ENCODE measurements at places on chromosomes 11 and 22.
A peak's percentile ranks its signal among the peaks of the same experiment; 100 is the strongest.

DNA sequence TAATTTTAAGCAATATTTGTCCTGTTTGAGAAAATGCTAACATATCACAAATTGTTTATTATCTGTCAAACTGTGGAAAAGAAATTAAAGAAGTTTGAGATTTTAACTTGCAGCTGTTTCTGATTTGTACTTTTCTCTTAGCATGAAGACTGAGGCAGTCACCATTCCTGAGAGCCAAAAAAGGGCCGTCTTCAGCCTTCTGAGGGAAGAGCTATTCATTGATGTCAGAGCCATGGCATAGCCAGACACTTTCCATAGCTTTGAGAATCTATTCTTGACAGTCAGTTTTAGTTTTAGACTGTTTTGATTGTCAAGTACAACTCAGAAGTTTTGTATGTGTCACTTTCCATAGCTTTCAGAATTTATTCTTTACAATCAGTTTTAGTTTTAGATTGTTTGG is 32.1 kb downstream of the YAP1 start:
- H3K4me1 ChIP-seq, result peaks cover 6% of the 10 kb centered on the region
- no peak for DNase-seq
- H3K27ac ChIP-seq, result no peak overlapping the region
- no peak overlapping the region for H3K4me3 ChIP-seq

- H3K4me3 ChIP-seq, result no peak overlapping the region
- no peaks in the 10 kb centered on the region for H3K27me3 ChIP-seq
- H3K27ac ChIP-seq, result no peak overlapping the region
- no peak for DNase-seq
These were observed 52.3 kb upstream of the BMAL1 start for GRCh38 chr11:13225038-13226001.

DNA sequence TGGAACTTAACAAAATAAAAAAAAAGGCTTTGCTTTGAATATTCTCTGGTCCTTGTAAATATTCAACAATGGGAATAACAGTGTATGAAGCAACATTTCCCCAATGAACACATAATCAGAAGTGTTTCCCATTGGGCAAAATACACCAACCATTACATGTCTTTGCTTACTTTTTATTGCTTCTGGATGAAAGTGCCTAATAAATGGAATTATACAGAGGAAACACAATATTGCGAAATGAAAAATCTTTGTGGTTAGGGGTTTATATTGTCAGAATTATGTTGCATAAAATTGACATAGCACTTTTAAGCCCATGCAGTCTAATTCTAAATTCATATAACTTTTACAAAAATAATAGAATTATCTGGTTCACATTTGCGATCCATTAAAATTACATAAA is 386.4 kb downstream of the DCDC1 start:
- no peaks in the 10 kb centered on the region for H3K27me3 ChIP-seq
- H3K27ac ChIP-seq, result no peak overlapping the region
- no peak for DNase-seq
- no peak overlapping the region for H3K4me3 ChIP-seq

DNA sequence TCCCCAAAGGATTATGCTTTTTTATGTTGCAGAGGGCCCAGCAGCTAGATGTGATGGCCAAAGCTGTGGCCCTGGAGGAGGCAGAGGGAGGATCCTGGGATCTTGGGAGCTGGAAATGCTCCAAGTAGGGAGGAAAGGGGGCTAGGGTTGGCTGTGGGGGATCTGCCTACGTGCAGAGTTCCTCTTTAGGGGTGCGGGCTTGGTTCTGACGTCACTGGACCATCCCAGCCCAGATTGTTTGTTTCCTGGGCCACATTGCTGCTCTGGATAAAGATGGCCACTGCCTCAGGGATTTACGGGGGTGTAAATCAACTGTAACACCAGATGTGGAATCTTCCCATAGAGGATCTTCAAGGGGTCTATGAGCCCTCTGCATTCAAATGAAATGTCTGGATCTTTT is 110.3 kb upstream of the SYT13 start:
- H3K4me3 ChIP-seq, result no peak overlapping the region

DNA sequence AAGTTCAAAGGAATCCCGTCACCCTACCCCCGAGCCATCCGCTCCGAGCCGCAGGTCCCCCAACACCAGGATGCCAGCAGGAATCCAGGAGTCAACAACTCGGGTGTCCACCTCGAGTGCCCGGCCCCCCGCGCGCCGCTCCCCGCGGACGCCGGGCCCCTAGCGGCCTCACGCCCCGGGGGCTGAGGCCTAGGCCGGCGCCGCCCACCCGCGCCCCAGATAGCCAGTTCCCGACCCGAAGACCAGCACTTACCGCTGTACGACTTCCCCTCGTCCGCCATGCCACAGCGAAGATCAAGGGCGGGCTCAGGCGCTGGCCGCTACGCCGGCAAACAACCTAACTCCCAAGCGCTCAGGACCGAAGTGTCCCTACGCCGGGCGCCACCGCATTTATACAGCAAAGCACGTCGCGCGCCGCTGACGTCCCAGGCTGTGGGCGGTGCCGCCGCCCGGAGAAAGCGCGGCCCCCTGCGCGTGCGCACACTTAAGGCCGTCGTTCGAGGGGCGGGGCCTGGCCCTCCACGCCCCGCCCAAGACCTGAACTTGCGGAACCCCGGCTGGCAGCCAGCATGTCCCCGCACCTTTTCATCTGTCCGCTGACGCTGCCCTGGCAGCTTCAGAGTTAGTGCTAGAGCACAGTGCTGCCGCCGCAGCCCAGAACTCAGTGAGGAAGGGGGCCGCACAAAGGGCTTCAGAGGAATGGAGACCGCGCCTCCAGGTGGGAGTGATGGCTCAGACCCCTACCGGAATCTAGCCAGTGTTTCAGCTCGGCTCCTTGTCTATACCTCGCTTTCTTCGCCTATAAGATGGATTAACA is at the start of gene NXF1:
Gene NXF1 (minus strand): TSS at position 365 of the 817 bp plus-strand sequence. CDS start 84 bp downstream, at position 281.
- peaks cover 2% of the 10 kb centered on the region for H3K4me1 ChIP-seq
- H3K4me3 ChIP-seq, result peak within 1 kb of the TSS; percentile 94
- H3K27ac ChIP-seq, result peak within 1 kb of the TSS; percentile 79
- peaks cover 1% of the 10 kb centered on the region for H3K27me3 ChIP-seq

DNA sequence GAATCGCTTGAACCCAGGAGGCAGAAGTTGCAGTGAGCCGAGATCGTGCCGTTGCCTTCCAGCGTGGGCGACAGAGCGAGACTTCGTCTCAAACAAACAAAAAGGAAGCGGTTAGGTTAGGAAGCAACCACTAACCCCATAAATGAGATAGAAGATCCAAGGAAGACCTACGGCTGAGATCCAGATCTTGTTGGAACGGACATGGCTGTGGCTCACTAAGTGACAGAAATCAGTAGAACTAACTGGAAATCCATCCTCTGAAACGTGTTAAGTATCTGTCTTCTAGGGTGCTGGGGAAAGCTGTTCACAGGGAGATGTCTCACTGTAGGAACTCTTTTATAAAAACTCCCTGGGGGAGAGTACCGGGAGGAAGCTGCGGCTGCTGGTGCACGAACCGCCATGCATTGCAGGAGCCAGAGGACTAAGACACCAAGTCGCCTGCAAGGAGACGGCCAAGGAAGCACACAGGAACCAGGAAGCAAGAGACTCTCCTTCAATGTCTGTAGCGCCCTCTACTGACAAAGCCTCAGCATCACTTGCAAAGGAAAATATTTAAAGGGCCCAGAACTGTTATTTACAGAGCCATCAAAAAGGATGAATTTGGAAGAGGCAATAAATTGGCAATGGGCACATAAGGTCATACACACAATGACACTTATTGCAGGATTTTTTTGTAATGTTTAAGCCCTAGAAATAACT is 16.9 kb upstream of the SPTY2D1 start:
- H3K4me1 ChIP-seq, result no peaks in the 10 kb centered on the region
- no peak overlapping the region for H3K27ac ChIP-seq
- no peaks in the 10 kb centered on the region for H3K36me3 ChIP-seq
- no peak overlapping the region for H3K4me3 ChIP-seq
- H3K27me3 ChIP-seq, result no peaks in the 10 kb centered on the region

- no peaks in the 10 kb centered on the region for H3K36me3 ChIP-seq
- no peak for DNase-seq
- no peak overlapping the region for H3K27ac ChIP-seq
These were observed 7.4 kb upstream of the PIM3 start for GRCh38 chr22:49953027-49953679.

GRCh38 chr11:5285703-5286340 is 15.9 kb downstream of the OR51B4 start:
- H3K27ac ChIP-seq, result no peak overlapping the region
- H3K4me3 ChIP-seq, result no peak overlapping the region
- H3K36me3 ChIP-seq, result no peaks in the 10 kb centered on the region
- no peaks in the 10 kb centered on the region for H3K4me1 ChIP-seq
- DNase-seq, result no peak

DNA sequence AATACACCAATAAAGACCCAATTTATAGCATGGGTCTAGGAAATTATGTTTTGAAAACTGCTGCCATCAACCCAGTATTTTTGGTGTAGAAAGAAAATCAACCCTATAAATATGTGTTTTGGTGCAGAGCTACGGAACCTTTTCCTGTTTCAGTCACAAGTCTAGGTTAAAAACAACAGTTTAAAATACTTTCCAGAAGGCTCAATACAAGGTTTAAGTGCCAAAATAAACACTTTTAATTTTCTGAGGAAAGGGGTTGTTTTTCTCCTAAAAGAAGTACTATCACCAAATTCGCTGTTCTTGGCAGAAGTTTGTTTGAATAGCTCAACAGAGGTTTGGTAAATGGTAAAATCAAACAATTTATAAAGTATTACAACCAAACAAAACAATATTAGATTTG is 201.3 kb downstream of the TMEM135 start:
- no peak overlapping the region for H3K4me3 ChIP-seq
- H3K27me3 ChIP-seq, result no peaks in the 10 kb centered on the region
- no peaks in the 10 kb centered on the region for H3K4me1 ChIP-seq
- DNase-seq, result no peak

DNA sequence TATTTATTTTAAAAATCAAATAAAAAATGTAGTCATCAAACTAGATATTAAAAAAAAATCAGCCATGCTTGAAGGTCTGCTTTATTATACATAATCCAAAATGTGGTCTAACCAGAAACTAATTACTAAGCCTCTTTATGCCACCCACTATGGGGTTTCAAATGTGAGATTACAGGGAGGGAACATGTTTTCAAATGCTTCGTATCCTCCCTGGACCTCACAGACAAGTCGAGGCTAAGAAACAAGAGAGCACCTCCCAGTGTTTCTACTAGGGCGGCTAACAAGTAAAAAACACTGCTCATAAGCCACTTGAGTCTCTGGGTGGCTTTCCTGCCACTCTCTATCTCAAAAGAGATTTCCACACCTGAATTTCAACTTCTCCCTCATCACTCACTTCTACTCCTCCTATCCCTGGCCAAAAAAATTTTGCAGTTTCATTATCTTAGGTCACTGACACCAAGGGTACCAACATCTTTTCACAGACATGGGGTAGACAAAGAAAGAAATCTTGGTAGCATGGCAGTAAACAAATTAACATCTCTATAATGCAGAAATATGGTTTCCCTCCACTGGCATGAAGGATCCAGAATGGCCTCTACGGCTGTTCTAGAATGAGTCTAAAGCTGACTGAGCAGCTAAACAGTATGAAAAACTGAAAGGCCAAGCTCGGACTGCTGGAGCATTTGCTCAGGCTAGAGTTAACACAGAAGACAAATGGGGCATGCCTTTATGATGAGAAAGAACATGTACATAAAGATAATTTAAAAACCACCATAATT is 50.9 kb downstream of the PITPNB start:
- H3K36me3 ChIP-seq, result no peaks in the 10 kb centered on the region
- peaks cover 4% of the 10 kb centered on the region for H3K4me1 ChIP-seq
- peak overlapping the region; percentile 41 for H3K4me3 ChIP-seq
- DNase-seq, result no peak

DNA sequence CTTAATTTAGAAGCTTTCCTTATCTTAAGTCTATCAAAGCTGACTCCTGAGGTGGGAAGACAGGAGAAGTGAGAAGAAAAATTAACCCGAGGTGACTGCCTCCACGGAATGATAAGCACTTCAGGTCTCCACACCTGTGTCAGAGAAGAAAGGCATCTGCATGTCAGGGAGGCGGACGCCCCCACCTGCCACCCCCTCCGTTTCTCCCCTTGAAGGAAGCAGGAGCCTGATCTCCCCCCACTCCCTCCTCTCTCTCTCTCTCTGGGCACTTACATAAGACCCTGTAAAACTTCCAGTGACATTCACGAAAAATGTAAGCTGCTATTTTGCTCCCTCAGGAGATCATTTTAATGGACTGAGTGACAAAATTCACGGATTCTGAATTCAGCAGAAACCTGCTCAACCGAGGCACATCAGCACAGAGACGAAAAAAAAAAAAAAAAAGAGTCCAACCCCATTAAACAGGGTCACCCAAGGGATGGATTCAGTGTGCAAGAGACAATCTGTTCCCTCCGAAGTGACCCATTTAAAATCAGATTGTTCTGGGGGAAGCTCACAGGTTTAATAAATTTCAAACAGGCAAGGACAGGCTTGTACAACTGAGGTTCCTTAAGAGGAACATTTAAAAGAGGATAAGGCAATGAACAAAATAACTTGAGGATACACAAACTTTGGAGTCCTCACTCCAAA is 1.5 kb downstream of the LARGE1 start:
- H3K4me1 ChIP-seq, result peaks cover 2% of the 10 kb centered on the region
- no peak overlapping the region for H3K27ac ChIP-seq
- H3K4me3 ChIP-seq, result no peak overlapping the region
- H3K36me3 ChIP-seq, result no peaks in the 10 kb centered on the region
- DNase-seq, result no peak
- no peaks in the 10 kb centered on the region for H3K27me3 ChIP-seq

GRCh38 chr11:46114378-46114777 is 6.9 kb downstream of the PHF21A start:
- no peaks in the 10 kb centered on the region for H3K36me3 ChIP-seq
- no peaks in the 10 kb centered on the region for H3K4me1 ChIP-seq
- no peak overlapping the region for H3K27ac ChIP-seq
- no peak overlapping the region for H3K4me3 ChIP-seq

- no peaks in the 10 kb centered on the region for H3K27me3 ChIP-seq
- no peaks in the 10 kb centered on the region for H3K36me3 ChIP-seq
- DNase-seq, result no peak
These were observed 554.2 kb downstream of the JRKL start for GRCh38 chr11:96943970-96944369.

GRCh38 chr11:32987851-32988250 is 27.8 kb upstream of the DEPDC7 start:
- DNase-seq, result no peak
- H3K27ac ChIP-seq, result no peak overlapping the region
- H3K4me1 ChIP-seq, result no peaks in the 10 kb centered on the region

GRCh38 chr22:25199731-25200520 is at the start of gene CRYBB3:
TSS of gene CRYBB3 (plus strand) at chr22:25199858. CDS start at chr22:25201397, 1,539 bp downstream.
- no peak within 1 kb of the TSS for H3K4me3 ChIP-seq
- H3K27ac ChIP-seq, result no peak within 1 kb of the TSS
- no peaks in the 10 kb centered on the region for H3K4me1 ChIP-seq
- H3K36me3 ChIP-seq, result peaks cover 8% of the 10 kb centered on the region

- DNase-seq, result no peak
- no peaks in the 10 kb centered on the region for H3K4me1 ChIP-seq
- no peak overlapping the region for H3K4me3 ChIP-seq
- H3K36me3 ChIP-seq, result no peaks in the 10 kb centered on the region
- no peak overlapping the region for H3K27ac ChIP-seq
These were observed 94.4 kb upstream of the ALX4 start for GRCh38 chr11:44404301-44404700.

DNA sequence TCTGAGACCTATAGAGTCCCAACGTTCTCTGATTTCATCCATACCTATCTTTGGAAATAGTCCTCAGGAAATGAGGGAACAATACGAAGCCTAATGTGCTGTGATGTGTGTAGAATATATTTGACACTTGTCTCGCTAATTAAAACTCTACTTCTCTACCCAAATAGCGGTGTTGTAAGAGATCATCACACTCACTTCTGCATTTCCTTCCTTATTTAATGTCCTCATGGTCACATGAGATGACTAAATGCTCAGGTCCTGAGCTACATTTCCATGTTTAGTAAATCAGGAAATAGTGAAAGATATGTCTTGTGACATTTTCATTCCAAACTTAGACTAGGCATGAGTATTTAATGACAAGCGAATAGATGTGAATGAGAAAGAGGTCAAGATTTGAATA is 112.3 kb downstream of the MAML2 start:
- H3K36me3 ChIP-seq, result no peaks in the 10 kb centered on the region
- no peak overlapping the region for H3K27ac ChIP-seq
- no peaks in the 10 kb centered on the region for H3K27me3 ChIP-seq
- peaks cover 2% of the 10 kb centered on the region for H3K4me1 ChIP-seq
- no peak for DNase-seq
